ENCODE measurements at places on chromosomes 6 and 20.

GRCh38 chr6:11909696-11910132, 102.4 kb upstream of the HIVEP1 start:
- H3K4me3 ChIP-seq, result no peak overlapping the region
- H3K27ac ChIP-seq, result no peak overlapping the region
- DNase-seq, result no peak

DNA sequence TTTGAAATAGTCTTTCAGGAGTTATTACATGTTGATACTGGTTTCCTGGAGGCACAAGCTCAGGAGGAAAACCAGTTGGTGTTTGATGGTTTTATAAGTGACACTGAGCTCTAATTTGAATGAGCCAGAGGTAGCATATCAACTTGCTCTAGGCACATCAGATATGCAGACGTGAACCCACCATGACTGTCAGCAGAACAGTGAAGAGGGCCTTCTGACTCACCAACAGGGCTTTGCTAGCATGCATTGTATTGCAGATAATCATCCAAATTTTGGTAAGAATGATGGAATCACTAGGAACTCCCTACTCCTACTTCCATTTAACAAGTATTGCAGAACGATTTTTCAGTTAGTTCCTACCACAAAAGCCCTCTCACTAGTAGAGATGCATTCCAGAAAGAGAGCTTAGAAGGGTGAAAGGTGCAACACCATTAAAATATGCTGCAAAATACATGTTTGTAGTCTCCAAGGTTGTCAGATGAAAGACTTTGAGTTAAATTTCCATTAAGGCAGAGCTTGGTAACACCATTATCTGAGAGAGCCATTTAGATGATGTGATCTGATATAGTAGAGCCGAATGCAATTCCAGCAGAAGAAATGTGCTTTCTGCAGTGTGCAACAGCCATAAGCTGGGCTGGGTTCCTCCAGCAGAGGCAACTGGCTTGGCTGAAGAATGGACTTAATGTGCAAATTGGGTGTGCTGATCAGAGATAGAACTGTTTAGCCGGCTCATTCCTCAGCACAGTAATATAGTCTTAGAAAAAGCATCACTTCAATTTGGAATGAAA, 968.7 kb upstream of the ADGRB3 start:
- H3K4me3 ChIP-seq, result no peak overlapping the region
- H3K36me3 ChIP-seq, result no peaks in the 10 kb centered on the region
- no peak overlapping the region for H3K27ac ChIP-seq
- H3K4me1 ChIP-seq, result no peaks in the 10 kb centered on the region
- no peak for DNase-seq
- no peaks in the 10 kb centered on the region for H3K27me3 ChIP-seq

- H3K27me3 ChIP-seq, result peaks cover 34% of the 10 kb centered on the region
- H3K36me3 ChIP-seq, result no peaks in the 10 kb centered on the region
- H3K4me3 ChIP-seq, result no peak overlapping the region
- H3K27ac ChIP-seq, result no peak overlapping the region
Measured at GRCh38 chr20:32580970-32581838, 3.9 kb downstream of the NOL4L start.

DNA sequence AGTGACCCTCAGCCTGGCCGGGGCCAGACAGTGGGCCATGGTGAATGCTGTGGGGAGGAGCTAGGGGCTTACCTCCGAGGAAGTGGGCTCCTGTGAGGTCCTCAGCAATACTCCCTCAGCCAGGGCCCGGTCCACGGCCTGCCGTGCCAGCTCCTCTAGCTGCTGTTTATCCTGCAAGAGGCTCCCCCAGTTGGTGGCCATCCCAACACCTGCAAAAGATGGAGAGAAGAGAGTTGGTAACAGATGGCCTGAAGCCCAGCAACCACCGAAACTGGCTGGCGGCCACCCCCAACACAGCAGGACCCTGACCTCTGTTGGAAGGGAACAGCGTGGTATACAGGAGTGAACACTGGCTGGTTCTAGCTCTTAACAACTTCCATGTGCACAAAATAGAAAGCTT, 4.0 kb downstream of the GSS start:
- H3K4me1 ChIP-seq, result peaks cover 21% of the 10 kb centered on the region
- H3K4me3 ChIP-seq, result no peak overlapping the region
- no peak for DNase-seq
- H3K27me3 ChIP-seq, result no peaks in the 10 kb centered on the region
- H3K27ac ChIP-seq, result no peak overlapping the region
- peaks cover 18% of the 10 kb centered on the region for H3K36me3 ChIP-seq

DNA sequence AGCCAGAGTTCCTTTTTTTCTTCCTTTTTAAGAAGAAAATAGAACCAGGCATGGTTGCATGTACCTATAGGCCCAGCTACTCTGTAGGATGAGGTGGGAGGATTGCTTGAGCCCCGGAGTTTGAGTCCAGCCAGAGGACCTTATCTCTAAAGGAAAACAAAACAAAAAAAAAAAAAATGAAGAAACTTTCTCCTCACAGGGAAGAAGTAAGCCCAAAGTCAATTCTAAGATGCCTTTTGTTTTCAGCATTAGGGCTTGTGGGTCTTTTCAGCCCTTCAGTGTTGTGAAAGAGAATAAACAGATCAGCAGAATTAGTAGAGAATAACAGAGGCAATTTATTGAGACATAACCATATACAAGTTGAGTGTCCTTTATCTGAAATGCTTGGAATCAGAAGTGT, 26.8 kb downstream of the ZNF451 start:
- no peak for DNase-seq
- no peak overlapping the region for H3K27ac ChIP-seq
- H3K4me3 ChIP-seq, result no peak overlapping the region
- no peaks in the 10 kb centered on the region for H3K27me3 ChIP-seq

- H3K27ac ChIP-seq, result no peak overlapping the region
- H3K4me1 ChIP-seq, result peaks cover 14% of the 10 kb centered on the region
- no peak for DNase-seq
- no peak overlapping the region for H3K4me3 ChIP-seq
- no peaks in the 10 kb centered on the region for H3K36me3 ChIP-seq
- no peaks in the 10 kb centered on the region for H3K27me3 ChIP-seq
Measured at GRCh38 chr6:137791281-137792159, 75.5 kb upstream of the TNFAIP3 start.

- no peaks in the 10 kb centered on the region for H3K27me3 ChIP-seq
- DNase-seq, result no peak
- H3K27ac ChIP-seq, result no peak overlapping the region
- no peaks in the 10 kb centered on the region for H3K36me3 ChIP-seq
Measured at GRCh38 chr6:152745509-152746171, 5.0 kb upstream of the VIP start.

DNA sequence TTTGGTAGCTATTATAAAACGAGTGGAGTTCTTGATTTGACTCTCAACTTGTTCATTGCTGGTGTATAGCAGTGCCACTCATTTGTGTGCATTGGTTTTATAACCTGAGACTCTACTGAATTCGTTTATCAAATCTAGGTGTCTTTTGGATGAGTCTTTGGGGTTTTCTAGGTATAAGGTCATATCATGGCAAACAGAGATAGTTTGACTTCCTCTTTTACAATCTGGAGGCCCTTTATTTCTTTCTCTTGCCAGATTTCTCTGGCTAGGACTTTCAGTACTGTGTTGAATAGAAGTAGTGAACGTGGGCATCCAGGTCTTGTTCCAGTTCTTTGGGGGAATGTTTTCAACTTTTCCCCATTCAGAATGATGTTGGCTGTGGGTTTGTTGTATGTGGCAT, 38.8 kb downstream of the SUMO4 start:
- H3K4me3 ChIP-seq, result no peak overlapping the region
- H3K36me3 ChIP-seq, result no peaks in the 10 kb centered on the region
- H3K27ac ChIP-seq, result no peak overlapping the region
- H3K4me1 ChIP-seq, result peaks cover 4% of the 10 kb centered on the region

GRCh38 chr6:155162682-155163081, 101.1 kb upstream of the CLDN20 start:
- H3K36me3 ChIP-seq, result no peaks in the 10 kb centered on the region
- H3K27ac ChIP-seq, result no peak overlapping the region
- no peak for DNase-seq

DNA sequence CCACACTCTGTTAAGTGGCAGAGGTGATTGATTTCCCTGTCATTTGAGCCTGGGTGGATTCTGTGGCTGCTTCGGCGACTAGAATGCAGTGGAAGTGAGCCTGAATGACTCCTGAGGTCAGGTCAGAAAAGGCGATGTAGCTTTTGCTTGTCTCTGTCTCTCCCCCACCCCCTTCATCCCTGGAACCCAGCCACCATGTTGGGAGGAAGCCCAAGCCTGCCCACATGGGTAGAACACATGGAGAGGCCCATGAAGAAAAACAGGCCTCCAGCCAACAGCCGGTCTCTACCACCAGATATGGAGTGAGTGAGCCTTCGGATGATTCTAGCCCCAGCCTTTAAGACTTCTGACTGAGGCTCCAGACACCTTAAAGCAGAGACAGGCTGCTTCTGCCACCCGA, 181.0 kb downstream of the TFAP2C start:
- DNase-seq, result no peak
- no peak overlapping the region for H3K4me3 ChIP-seq

- H3K27me3 ChIP-seq, result no peaks in the 10 kb centered on the region
- H3K4me1 ChIP-seq, result no peaks in the 10 kb centered on the region
- H3K4me3 ChIP-seq, result no peak overlapping the region
- DNase-seq, result no peak
- no peak overlapping the region for H3K27ac ChIP-seq
Measured at GRCh38 chr6:146444189-146444588, 99.4 kb upstream of the RAB32 start.

GRCh38 chr6:127516662-127517273, 2.4 kb downstream of the MTCL3 start:
- peaks cover 43% of the 10 kb centered on the region for H3K4me1 ChIP-seq
- no peak for DNase-seq
- peaks cover 70% of the 10 kb centered on the region for H3K27me3 ChIP-seq
- H3K27ac ChIP-seq, result no peak overlapping the region
- H3K4me3 ChIP-seq, result peak overlapping the region; percentile 67
- H3K36me3 ChIP-seq, result no peaks in the 10 kb centered on the region

DNA sequence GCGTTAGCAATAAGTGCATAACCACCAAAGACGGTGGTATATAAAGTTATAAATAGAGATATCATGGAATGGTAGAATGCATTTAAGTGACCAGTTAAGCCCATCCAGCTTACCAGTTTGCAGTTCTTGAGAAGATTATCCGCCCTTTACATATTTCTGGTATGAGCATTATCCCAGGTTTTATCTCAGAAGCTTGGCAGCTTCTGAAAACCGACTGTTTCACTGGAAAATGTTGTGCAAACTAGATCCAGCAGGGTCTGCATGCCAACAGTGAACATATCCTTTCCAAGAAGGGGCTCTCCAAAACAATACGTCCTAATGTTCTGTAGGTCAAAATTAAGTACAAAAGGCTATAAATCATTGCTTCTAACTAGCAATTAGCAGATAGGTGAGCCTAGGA, 29.5 kb upstream of the SHLD1 start:
- peaks cover 4% of the 10 kb centered on the region for H3K4me1 ChIP-seq
- no peaks in the 10 kb centered on the region for H3K27me3 ChIP-seq
- H3K27ac ChIP-seq, result no peak overlapping the region
- no peak overlapping the region for H3K4me3 ChIP-seq
- no peaks in the 10 kb centered on the region for H3K36me3 ChIP-seq
- no peak for DNase-seq

DNA sequence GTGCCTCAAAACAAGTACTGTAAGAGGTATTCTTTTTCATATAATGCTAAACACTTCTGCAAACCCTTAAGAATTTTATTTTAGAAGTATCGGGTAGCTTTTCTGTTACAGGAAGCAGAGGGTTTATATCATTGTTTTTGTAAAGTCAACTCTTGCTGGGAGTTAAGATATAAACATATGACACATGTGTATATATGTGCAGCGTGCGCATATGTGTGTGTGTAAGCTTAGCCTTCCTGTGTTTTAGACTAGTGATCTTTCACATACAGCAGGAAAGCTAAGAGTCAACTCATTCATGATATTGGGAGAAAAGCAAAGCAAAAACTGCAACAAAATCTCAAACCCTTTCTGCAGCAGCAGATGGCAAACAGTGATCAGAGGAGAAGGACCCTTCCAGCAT, 102.4 kb downstream of the ARID1B start:
- DNase-seq, result no peak
- no peaks in the 10 kb centered on the region for H3K27me3 ChIP-seq
- H3K36me3 ChIP-seq, result no peaks in the 10 kb centered on the region

GRCh38 chr6:116387374-116387773, 16.6 kb downstream of the DSE start:
- DNase-seq, result no peak
- no peak overlapping the region for H3K4me3 ChIP-seq
- H3K27ac ChIP-seq, result peak overlapping the region; percentile 18
- peaks cover 43% of the 10 kb centered on the region for H3K4me1 ChIP-seq
- no peaks in the 10 kb centered on the region for H3K36me3 ChIP-seq

GRCh38 chr20:50092436-50092835, 20.5 kb downstream of the UBE2V1 start:
- H3K27me3 ChIP-seq, result no peaks in the 10 kb centered on the region
- peaks cover 14% of the 10 kb centered on the region for H3K4me1 ChIP-seq
- no peak overlapping the region for H3K27ac ChIP-seq
- peaks cover 38% of the 10 kb centered on the region for H3K36me3 ChIP-seq
- no peak overlapping the region for H3K4me3 ChIP-seq

DNA sequence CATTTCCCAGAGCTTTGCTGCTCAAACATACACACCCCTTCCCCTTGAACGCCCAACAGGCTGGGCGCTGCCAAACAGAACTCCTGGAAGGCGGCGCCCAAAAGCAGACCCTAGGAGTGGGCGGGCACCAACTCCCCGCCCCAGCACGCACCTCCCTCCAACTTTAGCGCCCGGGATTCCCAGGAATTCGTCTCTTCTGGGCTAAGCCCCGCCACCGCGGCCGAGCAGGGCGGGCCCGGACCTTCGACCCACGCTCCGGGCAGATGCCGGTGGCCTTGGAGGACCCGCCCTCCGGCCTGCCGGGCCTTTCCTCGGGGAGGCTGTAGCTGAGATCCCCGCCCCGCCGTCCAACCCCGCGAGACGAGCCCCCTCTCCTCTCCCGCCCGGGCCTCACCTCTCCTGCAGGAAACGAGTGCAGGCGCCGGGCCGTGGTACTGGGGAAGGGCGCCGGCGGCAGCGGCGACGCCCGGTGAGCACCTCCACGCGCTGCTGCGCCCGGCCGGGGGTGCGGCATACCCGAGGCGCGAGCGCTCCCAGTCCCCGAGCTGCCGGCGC, 659 bp downstream of the MCUR1 start:
- H3K36me3 ChIP-seq, result no peaks in the 10 kb centered on the region
- peak; percentile 85 for DNase-seq
- H3K27ac ChIP-seq, result peak overlapping the region; percentile 98
- H3K4me3 ChIP-seq, result peak overlapping the region; percentile 86
- H3K4me1 ChIP-seq, result peaks cover 32% of the 10 kb centered on the region

- DNase-seq, result no peak
- peak overlapping the region; percentile 84 for H3K27ac ChIP-seq
- no peaks in the 10 kb centered on the region for H3K36me3 ChIP-seq
Measured at GRCh38 chr6:95576218-95576997, 927 bp upstream of the MANEA start.

- no peaks in the 10 kb centered on the region for H3K4me1 ChIP-seq
- no peak overlapping the region for H3K27ac ChIP-seq
- no peak for DNase-seq
- no peak overlapping the region for H3K4me3 ChIP-seq
- H3K36me3 ChIP-seq, result peaks cover 50% of the 10 kb centered on the region
Measured at GRCh38 chr6:33259032-33259431, 12.6 kb downstream of the VPS52 start.

Data from suprapubic skin (tissue), 4 donors.